ENCODE measurements at places on chromosomes 5 and 9. TPM values are rescaled to one million over a fixed set of nuclear protein-coding genes. Genes with fewer than 3 reads are reported as not detected.

The SV2C gene
- 0.02 TPM for total RNA-seq

The PTPRD gene
- total RNA-seq = 32.5 TPM

The GLT6D1 gene
- not detected for total RNA-seq

- DNase-seq = peak; percentile 96
Measured at GRCh38 chr5:31531888-31532547, at the start of the genes C5orf22 and DROSHA. Gene C5orf22 (plus strand): TSS chr5:31532301. CDS start chr5:31532393, 92 bp downstream. Gene DROSHA (minus strand): TSS chr5:31532093. CDS start chr5:31529059, 3,034 bp downstream.

DNA sequence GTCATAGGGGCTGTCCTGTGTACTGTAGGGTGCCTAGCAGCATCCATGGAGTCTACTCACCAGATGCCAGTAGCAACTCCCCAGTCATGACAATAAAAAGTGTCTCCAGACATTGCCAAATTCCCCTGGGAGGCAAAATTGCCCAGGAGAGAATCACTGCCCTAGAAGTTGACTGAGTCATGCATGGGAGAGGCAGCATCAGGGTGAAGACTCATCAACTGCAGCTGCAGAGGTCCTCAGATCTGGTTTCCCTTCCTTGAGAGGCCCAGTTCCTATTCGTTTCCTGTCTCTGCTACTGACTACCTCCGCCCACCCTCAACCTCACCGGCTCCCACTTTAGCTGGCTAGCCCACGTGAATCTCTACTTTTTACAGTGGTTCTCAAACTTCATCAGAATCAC, 88.6 kb upstream of the AGXT2 start:
- DNase-seq = no peak

The DNAI1 gene
- total RNA-seq = 0.22 TPM

GRCh38 chr9:91157883-91158282, 203.8 kb downstream of the AUH start:
- no peak for DNase-seq

All from H9 (cell line).